SJSA1 (cell line): ENCODE measurements at places on chromosomes 12 and 14. TPM values are rescaled to one million over a fixed set of nuclear protein-coding genes. Genes with fewer than 3 reads are reported as not detected.

- no peak overlapping the region for H3K4me3 ChIP-seq
- H3K36me3 ChIP-seq = no peaks in the 10 kb centered on the region
- H3K27me3 ChIP-seq = no peaks in the 10 kb centered on the region
- DNase-seq = no peak
Measured at GRCh38 chr12:78388461-78388860, 476.1 kb upstream of the SYT1 start.

DNA sequence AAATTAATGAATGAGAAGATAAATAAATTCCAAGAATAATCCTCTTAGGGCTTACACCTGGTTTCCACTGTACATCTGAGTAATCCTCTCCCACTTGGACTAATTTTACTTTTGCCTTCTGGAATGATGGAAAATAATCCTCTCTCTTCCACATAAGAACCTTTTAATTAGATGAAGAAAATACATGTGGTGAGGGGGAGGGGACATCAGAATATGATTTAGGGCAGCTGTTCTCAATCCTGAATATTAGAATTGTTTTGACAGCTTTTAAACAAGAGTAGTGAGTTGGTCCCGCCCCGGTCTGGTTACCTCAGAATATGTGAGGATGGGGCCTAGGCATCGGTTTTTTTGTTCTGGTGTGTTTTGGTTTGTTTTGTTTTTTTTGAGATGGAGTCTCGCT lies 51.5 kb downstream of the HECTD4 start:
- H3K4me1 ChIP-seq = no peaks in the 10 kb centered on the region
- no peaks in the 10 kb centered on the region for H3K27me3 ChIP-seq
- H3K36me3 ChIP-seq = no peaks in the 10 kb centered on the region
- no peak overlapping the region for H3K27ac ChIP-seq

GRCh38 chr12:124440841-124441381 lies 126.5 kb downstream of the NCOR2 start:
- peak overlapping the region; percentile 97 for H3K27ac ChIP-seq
- H3K4me1 ChIP-seq = peaks cover 56% of the 10 kb centered on the region
- no peak overlapping the region for H3K4me3 ChIP-seq
- H3K27me3 ChIP-seq = no peaks in the 10 kb centered on the region
- DNase-seq = peak; percentile 59

GRCh38 chr12:4855121-4855924 lies 54.4 kb upstream of the KCNA1 start:
- no peaks in the 10 kb centered on the region for H3K4me1 ChIP-seq
- peak; percentile 66 for DNase-seq
- peaks cover 37% of the 10 kb centered on the region for H3K27me3 ChIP-seq
- H3K36me3 ChIP-seq = no peaks in the 10 kb centered on the region
- H3K27ac ChIP-seq = no peak overlapping the region
- H3K4me3 ChIP-seq = no peak overlapping the region

GRCh38 chr14:29459969-29460560 lies 467.6 kb downstream of the PRKD1 start:
- DNase-seq = no peak
- H3K4me3 ChIP-seq = no peak overlapping the region

Gene SERPINA10
- not detected in 2 replicates for total RNA-seq

DNA sequence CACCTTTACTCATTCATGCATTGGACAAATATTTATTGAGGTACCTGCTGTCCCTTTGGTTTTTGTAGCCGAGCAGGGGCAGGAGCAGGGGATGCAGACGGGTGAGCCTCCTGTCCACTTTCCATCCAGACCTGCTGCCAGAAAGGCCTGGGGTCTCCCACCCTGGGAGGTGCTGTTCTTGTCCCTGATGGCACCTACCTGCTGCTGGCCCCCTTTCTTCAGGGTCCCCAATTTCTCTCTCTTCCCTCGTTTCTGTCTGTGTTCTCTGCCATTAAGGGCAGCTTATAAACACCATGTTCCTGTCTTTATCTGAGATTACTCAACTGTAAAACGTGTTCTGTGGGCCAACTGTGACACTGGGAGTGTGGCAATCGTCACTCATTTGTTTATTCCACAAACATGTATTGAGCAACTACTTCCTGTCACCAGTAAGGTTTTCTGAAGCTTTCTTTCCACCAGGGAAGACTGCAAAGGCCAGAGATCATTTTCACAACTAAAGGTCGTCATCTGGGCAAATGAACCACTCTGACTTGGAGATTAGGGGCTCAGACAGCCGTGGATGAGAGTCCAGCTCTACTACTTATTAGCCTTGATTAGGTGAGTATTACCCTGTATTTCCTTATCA lies at the start of gene HAL:
HAL (minus strand) TSS at position 311 of the 625 bp plus-strand sequence. CDS start 434 bp downstream, outside the sequence.
- H3K27ac ChIP-seq = no peak within 1 kb of the TSS; the same call in 1 of the 2 replicates
- peak; percentile 82 for DNase-seq
- no peaks in the 10 kb centered on the region for H3K36me3 ChIP-seq
- peaks cover 14% of the 10 kb centered on the region for H3K27me3 ChIP-seq
- no peak within 1 kb of the TSS for H3K4me3 ChIP-seq
- H3K4me1 ChIP-seq = peaks cover 19% of the 10 kb centered on the region

Gene IFI27L2
- total RNA-seq = 98.0 and 148 TPM in 2 replicates

Gene PRKD1
- total RNA-seq = 3.6 and 6.4 TPM in 2 replicates

Gene SYNDIG1L
- not detected in 2 replicates for total RNA-seq

DNA sequence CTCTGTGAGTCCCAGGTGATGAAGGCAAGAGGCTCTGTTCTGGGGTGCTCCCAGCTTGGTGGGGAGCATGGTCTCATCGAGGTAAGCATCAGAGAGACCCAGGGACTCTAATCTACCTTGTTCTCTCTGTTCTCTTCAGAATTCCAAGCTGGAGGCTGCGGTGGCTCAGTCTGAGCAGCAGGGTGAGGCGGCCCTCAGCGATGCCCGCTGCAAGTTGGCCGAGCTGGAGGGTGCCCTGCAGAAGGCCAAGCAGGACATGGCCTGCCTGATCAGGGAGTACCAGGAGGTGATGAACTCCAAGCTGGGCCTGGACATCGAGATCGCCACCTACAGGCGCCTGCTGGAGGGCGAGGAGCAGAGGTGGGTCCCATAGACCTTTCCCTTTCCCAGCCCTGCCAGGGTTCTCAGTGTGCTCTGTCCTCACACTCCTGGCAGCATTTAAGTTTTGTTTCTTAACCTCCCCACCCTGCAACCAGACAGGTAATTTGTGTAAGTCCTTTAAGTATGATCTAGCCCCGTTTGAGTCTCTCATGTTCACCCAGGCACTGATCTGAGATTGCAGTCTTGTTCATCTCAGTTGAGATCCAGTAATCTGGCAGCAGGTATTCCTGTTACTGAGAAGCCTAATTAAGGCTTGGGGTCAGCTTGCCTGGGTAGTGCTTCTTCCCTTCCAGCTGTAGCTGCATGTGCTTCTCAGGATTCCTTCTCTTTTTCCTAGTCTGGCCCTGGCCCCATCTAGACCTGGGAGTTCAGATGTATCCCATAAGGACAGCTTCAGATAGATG lies 14.8 kb upstream of the KRT81 start:
- H3K4me1 ChIP-seq = peaks cover 17% of the 10 kb centered on the region
- H3K27me3 ChIP-seq = no peaks in the 10 kb centered on the region
- DNase-seq = no peak

Gene ETFBKMT
- 0.53 and 1.5 TPM in 2 replicates for total RNA-seq

Gene RIN3
- total RNA-seq = 0.38 and 0.55 TPM in 2 replicates

Gene CD163
- 0.05 TPM in 1 of 2 replicates, not detected in the other for total RNA-seq

DNA sequence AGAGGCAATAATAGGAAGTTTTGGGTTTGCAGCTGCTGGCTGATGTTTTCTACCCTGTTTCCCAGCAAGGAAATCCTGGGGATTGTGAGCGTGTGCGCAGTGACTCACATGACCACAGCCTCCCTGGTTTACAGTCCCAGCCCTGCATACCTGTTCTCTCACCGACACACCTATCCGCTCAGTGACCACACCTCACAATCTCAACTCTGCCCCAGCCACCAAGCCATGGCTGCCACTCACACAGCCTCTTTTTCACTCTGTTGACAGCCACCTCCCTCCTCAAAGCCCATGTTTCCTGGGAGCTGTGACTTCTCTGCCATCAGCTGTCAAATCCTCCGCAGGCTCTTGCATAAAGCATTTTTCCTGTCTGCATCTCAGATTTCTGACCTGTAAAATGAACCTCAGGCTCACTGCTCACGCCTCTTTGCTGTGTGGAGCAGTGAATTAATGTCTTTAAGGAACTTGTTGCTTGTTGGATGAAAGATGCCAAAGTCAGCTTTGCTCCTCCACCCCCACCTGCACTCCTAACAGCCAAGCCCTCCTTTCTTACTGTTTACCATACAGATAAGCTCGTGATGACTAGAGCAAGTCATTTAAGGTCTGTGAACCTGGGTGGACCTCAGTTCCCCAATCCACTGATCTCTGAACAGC lies 43.5 kb downstream of the B4GALNT3 start:
- H3K36me3 ChIP-seq = no peaks in the 10 kb centered on the region
- no peak for DNase-seq
- H3K27ac ChIP-seq = no peak overlapping the region

DNA sequence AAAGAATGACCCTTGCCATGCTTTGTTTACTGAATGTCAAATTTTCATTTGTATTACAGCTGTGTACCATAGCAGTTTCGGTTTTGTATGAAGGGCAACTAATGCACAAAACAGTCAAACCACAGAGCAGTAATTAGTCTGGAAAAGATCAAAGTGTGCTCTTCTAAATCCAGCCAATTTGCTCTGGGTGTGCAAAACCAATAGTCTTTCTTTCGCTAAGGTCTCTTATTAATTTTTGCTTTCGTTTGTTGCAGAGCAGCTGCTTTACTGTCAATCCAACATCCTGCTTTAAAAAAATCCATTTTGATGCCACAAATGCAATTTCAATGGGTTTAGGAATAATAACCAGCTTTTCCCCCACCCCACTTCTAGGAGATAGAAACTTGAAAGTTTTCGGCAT lies 114.2 kb downstream of the BRMS1L start:
- no peaks in the 10 kb centered on the region; the same call in 1 of the 2 replicates for H3K4me1 ChIP-seq
- H3K36me3 ChIP-seq = no peaks in the 10 kb centered on the region
- H3K4me3 ChIP-seq = peak overlapping the region; percentile 27
- H3K27ac ChIP-seq = no peak overlapping the region
- no peaks in the 10 kb centered on the region for H3K27me3 ChIP-seq

GRCh38 chr14:92412912-92413311 lies 89.9 kb downstream of the SLC24A4 start:
- no peaks in the 10 kb centered on the region for H3K27me3 ChIP-seq
- H3K4me3 ChIP-seq = no peak overlapping the region
- peaks cover 21% of the 10 kb centered on the region for H3K4me1 ChIP-seq
- H3K36me3 ChIP-seq = no peaks in the 10 kb centered on the region
